Fibroblast of skin of abdomen (primary cell): ENCODE measurements at places on chromosomes 4 and X.

- DNase-seq, result no peak
Observed at GRCh38 chr4:151766691-151767090, 5.9 kb upstream of the GATB start.

- DNase-seq, result peak; percentile 3
Observed at GRCh38 chrX:153469811-153470410, 465 bp downstream of the HAUS7 start.

- DNase-seq, result peak; percentile 76
Observed at GRCh38 chr4:104494822-104495559, at the start of gene CXXC4. CXXC4 (minus strand) TSS chr4:104494894; CDS start chr4:104491802, 3,092 bp downstream.

GRCh38 chr4:5096261-5096660, 45.0 kb downstream of the STK32B start:
- no peak for DNase-seq

DNA sequence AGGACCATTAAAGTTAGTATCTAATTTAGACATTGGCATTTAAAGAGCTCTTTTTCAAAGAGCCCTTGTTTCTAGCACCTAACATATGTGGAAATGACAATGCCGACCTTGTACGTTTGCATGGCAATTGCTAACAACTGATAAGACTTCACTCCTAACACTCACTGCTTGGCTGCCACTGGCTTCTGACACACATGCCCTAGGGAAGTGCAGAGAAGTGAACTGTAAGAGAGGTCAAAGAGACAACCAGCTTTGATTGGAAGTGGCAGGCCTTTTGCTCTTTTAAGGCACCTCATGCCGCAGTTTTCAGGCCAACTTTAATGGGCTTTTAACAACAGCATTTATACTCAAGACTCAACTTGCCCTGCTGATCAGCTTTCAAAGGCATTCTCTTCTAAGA, 158.4 kb downstream of the RAB28 start:
- DNase-seq, result no peak

DNA sequence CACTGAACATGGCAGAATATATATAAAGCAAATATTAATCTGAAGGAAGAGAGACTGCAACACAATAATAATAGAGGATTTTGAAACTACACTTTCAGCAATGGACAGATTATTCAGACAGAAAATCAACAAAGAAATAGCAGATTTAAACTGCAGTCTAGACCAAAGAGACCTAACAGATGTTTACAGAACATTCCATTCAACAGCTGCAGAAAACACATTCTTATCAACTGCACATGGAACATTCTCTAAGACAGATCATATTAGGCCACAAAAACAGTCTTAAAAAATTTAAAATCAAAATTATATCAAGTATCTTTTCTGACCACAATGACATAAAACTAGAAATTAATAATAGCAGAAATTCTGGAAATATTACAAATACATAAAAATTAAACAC, 27.1 kb downstream of the CENPE start:
- peak; percentile 4 for DNase-seq

- no peak for DNase-seq
Observed at GRCh38 chr4:171464499-171464898, 348.7 kb upstream of the GALNTL6 start.

DNA sequence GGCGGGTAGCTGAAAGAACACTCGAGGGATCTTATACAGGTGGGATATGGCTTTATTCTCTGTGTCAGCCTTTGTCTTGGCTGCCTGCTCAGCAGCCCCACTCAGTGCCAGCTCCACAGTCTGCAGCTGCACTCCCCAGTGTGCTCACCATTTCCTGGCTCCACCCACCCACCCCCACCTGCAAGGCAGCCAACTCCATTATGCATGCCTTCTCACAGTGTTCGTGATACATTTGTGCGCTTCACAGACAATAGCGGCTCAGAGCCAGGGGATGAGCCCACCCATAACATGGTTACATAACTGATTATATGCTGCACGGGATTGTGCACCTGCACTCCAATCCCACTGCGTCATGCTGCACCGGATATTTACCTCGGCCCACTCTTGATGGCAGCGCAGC, 8.8 kb upstream of the TMEM128 start:
- DNase-seq, result no peak
